Activated naive CD8-positive, alpha-beta T cell treated with anti-CD3 and anti-CD28 coated beads, Interleukin-2, amount 50 U/mL, for 24 hours (primary cell): ENCODE measurements at places on chromosomes 16 and 17.

- no peak for DNase-seq
Measured at GRCh38 chr16:854808-855410, 54.4 kb upstream of the GNG13 start.

- no peak for DNase-seq
Measured at GRCh38 chr17:27497696-27498095, 41.4 kb downstream of the KSR1 start.

- DNase-seq, result no peak
Measured at GRCh38 chr16:50425044-50425443, 56.3 kb upstream of the BRD7 start.

DNA sequence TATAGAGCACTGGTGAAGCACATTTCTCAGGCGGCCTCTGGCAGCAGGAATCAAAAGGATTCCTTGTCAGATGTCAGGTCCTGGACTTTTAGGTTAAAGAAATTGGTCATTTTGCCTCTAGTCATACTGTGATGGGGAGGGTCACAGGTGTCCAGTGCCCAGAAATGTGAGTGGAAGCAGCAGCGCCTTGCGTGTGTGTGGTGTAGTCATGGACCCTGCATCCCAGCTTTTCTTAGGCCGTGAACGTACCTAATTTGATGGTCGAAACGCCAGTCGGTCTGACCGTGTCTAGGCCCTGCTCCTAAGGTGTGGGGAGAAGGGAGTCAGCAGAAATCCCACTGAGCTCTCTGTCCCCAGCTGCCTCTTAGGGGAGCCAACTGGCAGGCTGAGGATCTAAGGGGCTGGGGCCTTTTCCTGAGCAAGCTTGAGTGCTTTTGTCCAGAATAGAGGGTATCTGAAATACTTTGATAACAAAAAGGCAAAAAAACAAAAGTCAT is 32.0 kb downstream of the POLR3E start:
- DNase-seq, result no peak
